ENCODE measurements at places on chromosomes 2 and 18. TPM values are rescaled to one million over a fixed set of nuclear protein-coding genes. Genes with fewer than 3 reads are reported as not detected.

DNA sequence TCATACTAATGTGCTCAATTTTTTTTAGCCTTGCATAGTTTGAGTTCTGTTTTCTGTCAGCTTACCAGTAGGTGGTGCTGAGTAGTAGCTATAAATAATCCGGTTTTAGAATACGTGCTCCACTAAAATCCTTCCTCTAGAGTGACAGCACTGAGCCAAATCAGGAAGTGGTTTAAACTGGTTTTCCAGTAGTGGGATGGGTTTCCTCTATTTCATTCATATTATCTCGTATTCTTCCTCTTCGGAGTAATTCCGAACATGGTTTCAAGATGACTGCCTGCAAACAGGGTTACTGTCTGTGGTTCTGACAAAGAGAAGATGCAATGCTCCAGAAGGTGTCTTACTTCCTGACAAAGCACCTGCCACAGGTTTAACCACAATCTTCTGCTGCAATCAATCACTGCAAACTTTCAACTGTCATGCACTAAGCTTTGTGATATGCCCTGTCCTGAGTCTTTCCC is 496.9 kb upstream of the VRK2 start:
- DNase-seq: no peak

- DNase-seq: no peak
Measured at GRCh38 chr18:42414756-42415454, 459.9 kb downstream of the PIK3C3 start.

DNA sequence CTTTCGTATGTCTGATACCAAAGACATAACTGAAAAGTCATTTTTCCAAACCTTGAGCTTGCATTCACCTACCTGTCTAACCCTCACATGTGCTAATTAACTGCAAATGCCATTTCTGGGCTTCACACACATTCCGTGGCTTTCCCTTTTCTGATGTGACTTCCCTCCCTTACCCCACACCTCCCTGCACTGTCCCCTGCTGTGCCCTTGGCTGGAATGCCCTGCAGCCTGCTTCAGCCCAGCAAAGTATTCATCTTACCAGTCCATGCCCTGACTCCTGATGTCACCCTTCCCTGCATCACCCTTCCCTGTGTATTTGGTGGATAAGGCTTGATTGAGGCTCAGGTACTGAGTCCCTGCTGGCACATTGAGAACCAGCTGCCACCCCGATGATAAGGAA is 12.2 kb downstream of the RETSAT start:
- no peak for DNase-seq

DNA sequence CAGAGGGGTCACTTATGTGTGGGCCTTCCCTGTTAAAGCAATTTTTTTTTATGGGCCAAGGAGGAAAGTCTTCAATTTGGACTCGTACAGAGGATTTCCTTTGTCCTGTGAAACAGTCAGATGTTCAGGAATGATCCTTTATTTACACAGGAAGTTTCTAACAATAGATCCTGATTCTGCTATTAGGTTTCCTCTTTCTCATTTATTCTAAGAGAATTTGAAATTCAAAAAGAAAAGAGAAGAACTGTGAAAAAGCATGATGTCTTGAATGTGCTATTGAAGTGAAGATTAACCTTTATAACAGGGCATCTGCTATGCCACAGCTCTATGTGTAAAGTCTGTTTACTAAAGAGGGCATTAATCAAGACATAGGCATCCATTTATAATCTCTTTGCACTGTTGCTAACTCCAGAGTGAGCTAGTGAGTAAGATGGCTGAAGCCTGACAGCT is 105.3 kb upstream of the FAM98A start:
- no peak for DNase-seq

DNA sequence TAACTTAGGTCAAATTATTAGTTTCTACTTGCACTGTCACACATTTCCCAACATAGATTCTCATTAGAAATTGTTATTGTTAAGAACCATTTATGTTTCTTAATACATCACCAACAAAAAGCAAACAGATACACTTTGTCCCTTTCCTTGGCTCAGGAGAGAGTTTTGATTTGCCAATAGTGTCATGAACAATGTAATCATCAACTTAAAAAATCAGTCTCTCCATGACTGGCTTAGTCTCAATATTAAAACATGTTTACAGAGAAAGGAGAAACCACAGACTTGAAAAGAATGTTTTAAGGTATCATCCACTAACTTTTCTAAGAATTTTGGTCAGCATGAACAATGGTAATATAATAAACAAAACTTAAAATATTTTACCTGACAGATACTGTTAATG is 416.5 kb upstream of the KCNH7 start:
- no peak for DNase-seq

GRCh38 chr2:16318051-16318450 is 347.6 kb downstream of the CYRIA start:
- DNase-seq: no peak

DNA sequence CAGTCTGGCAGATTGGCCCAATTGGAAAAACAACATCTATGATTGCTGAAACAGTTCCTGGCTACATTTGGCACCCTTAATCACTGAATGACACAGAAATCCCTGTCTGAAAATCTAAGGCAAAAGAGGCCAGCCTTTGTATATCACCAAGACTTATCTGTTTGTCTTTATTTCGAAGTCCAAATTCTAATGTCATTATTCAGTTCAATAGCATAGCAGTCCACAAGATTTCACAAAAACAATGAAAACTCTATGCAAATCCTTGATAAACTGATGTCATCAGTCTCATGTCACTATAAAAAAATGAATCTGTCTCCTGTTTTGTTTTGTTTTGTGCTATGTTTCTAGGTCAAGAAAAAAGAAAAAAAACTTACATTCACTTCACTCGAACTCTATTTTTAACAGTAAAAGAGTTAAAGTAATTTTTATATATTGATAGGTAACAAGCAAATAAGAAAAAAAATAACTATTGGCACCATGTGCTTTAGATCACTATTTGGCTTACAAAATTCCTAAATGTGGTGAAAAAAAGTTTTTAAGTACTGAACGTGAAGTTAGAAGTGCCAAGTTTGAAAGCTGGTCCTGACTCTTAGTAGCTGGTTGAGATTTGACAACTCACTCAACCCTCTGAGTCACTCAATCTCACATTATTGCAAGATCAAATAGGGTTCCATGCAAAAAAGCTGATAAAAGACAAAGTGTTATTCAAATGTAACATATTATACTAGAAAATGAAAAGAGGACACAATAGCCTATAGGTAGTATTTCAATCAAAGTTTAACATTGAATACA is 359.3 kb downstream of the IRS1 start:
- DNase-seq: no peak

DNA sequence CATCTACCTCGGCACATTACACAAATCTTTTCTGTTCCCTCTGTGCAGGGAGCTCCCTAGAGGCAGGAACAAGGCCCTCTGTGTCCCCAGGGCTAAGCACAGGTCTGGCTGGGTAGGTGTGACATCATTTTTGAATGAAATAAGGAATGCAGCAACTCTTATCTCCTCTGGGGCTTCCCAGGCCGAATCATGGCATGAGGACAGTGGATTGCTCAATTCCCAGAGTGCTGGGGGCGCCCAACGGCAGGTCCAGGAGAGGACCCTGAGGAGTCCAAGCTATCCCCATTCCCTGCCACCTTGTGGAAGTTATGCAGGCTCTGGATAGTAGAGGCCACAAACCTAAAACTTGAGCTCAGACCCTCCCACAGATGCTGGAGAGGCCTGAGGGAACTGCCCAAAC is 158.0 kb upstream of the RAB6C start:
- DNase-seq: no peak

APLF gene
- 3.2 TPM for polyA plus RNA-seq

- DNase-seq: no peak
Measured at GRCh38 chr2:231674587-231675338, 33.6 kb upstream of the PTMA start.

DNA sequence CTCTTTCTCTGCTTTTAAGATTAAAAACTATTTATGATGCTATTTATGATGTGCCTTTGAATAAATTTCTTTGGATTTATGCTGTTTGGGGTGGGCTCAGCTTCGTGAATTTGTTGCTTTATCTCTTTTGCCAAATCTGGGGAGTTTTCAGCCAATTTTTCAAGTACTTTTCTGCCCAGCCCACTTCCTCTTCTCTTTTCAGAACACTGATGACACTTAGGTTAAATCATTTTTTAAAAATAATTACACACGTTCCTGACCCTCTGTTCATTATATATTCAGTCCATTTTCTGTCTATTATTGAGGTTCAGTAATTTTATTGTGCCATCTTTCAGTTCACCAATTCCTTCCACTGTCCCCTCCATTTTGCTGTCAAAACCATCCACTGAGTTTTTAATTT is 14.8 kb upstream of the BCL2L11 start:
- DNase-seq: no peak

NCKAP5 gene
- 10.1 TPM for polyA plus RNA-seq

IL36RN gene
- not detected for polyA plus RNA-seq

GRCh38 chr2:156703642-156704041 is 267.5 kb downstream of the GPD2 start:
- DNase-seq: no peak

DNA sequence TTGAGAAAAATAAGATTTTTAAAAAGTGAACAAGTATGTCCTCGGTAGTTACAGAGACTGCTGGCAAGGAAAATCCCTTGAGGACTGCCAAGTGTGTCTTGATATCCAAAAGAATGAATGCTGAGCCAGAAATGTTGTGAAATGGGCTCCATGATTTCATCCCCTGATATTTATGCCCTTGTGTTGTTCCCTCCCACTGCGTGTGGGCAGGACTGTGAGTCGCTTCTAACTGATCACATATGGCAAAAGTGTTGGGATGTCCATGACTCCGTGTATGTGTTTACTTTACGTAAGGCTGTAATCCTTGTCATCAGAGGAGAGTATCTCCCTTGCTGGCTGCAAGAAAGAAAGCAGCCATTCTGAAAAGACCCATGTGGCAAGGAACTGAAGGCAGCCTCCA is 285.1 kb downstream of the SS18 start:
- no peak for DNase-seq

UGT1A6 gene
- polyA plus RNA-seq: 4.1 TPM

GRCh38 chr2:153819501-153819900 is 52.2 kb upstream of the GALNT13 start:
- DNase-seq: no peak

GRCh38 chr18:8944871-8945245 is 157.6 kb upstream of the NDUFV2 start:
- no peak for DNase-seq

DNA sequence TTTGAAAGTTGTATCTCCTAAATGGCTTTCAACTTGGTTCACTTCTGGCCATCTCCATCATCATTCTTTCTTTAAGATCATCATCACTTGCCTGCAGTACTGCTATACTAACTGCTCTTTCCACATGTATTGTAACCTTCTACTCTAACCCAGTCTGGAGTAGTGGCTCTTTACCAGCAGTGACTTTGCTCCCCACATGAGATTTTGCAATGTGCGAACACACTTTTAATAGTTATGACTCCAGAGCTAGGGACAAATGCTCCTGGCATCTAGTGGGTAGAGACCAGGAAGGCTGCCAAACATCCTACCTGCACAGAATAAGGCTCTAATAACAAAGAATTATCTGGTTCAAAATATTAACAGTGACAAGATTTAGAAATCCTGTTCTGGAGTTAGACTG is 243.8 kb downstream of the XIRP2 start:
- DNase-seq: no peak

DNA sequence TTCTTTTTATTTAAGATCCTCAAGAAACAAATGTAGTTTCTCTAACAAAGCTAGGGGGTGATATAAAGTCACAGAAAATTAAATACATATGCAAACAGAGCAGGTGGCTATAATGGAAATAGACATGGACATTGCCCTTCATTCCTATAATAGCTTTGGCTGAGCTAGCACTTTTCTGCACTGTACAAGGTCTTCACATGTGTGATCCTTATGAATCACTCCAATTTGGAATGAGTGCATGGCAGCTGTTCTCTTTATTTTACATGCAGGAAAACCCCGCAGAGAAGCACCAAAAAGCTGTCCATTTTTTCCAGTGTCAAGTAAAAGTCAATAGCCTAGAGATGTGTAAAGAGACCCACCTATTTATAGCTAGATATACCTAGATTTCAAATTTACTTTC is 747.4 kb upstream of the SLC8A1 start:
- no peak for DNase-seq

DNA sequence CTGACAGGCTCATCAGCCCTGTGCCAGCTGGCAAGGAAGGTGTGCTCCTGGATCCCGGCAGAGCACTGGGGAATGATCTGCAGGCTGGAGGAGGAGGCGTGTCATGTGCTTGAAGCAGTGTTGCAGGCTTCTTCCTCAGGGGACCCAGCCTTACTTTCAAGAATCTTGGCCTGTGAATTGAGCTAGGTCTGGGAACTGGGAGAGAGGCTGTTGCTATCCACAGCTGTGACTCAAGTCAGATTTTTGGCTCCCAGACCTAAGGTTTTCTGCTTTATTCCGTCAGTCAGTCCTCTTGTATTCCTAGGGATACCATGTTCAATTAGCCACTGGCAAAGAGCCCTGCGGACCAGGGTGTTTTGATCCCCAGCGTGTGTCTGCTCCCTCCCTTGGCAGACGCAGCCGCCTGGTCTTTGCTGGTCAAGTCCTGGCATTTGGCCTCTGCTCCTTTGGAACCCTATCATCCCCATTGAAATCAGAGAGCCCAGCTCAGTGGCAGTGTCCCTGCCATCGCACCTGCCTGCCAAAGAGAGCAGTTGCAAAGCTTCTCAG is 32.4 kb downstream of the ASB1 start:
- no peak for DNase-seq

- no peak for DNase-seq
Measured at GRCh38 chr2:32752205-32752604, 124.4 kb downstream of the TTC27 start.

MAL gene
- polyA plus RNA-seq: 345 TPM

- no peak for DNase-seq
Measured at GRCh38 chr2:69554981-69555380, 88.6 kb downstream of the AAK1 start.

ERMN gene
- polyA plus RNA-seq: 0.09 TPM

PELI1 gene
- polyA plus RNA-seq: 41.0 TPM

- DNase-seq: no peak
Measured at GRCh38 chr18:8496186-8496585, 113.1 kb upstream of the RAB12 start.

MTCL1 gene
- polyA plus RNA-seq: 16.3 TPM

Measured in right renal pelvis (tissue), 4 donors.